Gastrocnemius medialis (tissue), 4 donors: ENCODE measurements at places on chromosomes 4 and X. TPM values are rescaled to one million over a fixed set of nuclear protein-coding genes. Genes with fewer than 3 reads are reported as not detected.

DNA sequence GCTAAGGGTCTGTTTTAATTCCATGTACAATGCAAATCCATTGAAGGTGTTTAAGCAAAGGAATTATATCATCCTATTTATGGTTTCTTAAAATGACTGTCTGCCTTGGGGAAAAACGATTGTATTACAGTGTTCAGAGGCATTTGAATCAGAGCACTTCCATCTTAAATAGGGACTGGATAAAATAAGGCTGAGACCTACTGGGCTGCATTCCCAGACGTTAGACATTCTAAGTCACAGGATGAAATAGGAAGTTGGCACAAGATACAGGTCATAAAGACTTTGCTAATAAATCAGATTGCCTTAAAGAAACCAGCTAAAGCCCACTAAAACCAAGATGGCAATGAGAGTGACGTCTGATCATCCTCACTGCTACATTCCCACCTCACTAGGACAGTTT is 1167.2 kb upstream of the PABPC4L start:
- no peak overlapping the region for H3K4me3 ChIP-seq
- DNase-seq, result no peak
- no peaks in the 10 kb centered on the region for H3K4me1 ChIP-seq

GRCh38 chr4:173505924-173506518 is 24.0 kb downstream of the HAND2 start:
- no peak overlapping the region for H3K27ac ChIP-seq
- H3K4me3 ChIP-seq, result no peak overlapping the region
- H3K4me1 ChIP-seq, result no peaks in the 10 kb centered on the region
- H3K36me3 ChIP-seq, result no peaks in the 10 kb centered on the region
- no peak for DNase-seq

GRCh38 chr4:2385516-2385915 is 32.9 kb downstream of the ZFYVE28 start:
- H3K27me3 ChIP-seq, result no peaks in the 10 kb centered on the region
- H3K4me3 ChIP-seq, result no peak overlapping the region
- H3K36me3 ChIP-seq, result no peaks in the 10 kb centered on the region
- H3K27ac ChIP-seq, result no peak overlapping the region
- no peak for DNase-seq
- H3K4me1 ChIP-seq, result no peaks in the 10 kb centered on the region

CSAG1 gene
- not detected for total RNA-seq

PHEX gene
- total RNA-seq, result 0.05 TPM
